HFFc6 (cell line): ENCODE measurements at places on chromosomes 4 and X. TPM values are rescaled to one million over a fixed set of nuclear protein-coding genes. Genes with fewer than 3 reads are reported as not detected.

GRCh38 chr4:61500883-61501282, 300.8 kb downstream of the ADGRL3 start:
- H3K4me1 ChIP-seq, result no peaks in the 10 kb centered on the region
- no peaks in the 10 kb centered on the region for H3K36me3 ChIP-seq
- no peak overlapping the region for H3K27ac ChIP-seq
- DNase-seq, result no peak
- no peaks in the 10 kb centered on the region for H3K27me3 ChIP-seq

DNA sequence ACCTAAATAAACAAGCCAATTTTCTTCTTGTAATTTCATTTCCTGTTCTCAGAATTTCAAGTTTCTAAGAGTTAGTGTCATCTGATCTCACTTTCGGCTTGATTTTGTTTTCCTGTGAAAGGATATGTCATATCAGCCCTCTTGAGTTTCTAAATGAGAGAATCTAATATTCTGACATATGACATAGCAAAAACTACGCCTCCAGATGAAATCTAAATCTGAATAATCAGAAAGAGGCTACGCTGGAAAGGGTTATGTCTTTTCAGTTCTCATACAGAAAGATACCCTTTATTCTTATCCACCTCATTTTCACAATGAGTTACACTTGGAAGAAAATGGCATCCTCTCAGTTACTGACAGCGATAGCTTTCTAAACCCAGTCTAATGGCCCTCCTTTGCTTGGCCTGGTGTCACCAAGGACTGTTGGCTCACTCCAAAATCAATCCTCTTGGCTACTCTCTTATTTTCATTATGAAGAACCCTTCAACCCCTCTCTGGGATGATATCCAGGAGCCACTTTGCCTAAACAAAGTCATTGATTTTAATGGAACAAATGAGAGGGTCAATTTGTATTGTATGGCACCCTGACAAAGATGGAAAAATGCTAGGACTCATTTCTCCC, 65.6 kb downstream of the ASB9 start:
- H3K4me3 ChIP-seq, result no peak overlapping the region
- H3K27me3 ChIP-seq, result peaks cover 6% of the 10 kb centered on the region; the same call in 1 of the 2 replicates
- no peak for DNase-seq
- peaks cover 13% of the 10 kb centered on the region for H3K4me1 ChIP-seq
- H3K27ac ChIP-seq, result no peak overlapping the region

- H3K4me3 ChIP-seq, result no peak overlapping the region
- H3K27ac ChIP-seq, result no peak overlapping the region
- no peak for DNase-seq
- no peaks in the 10 kb centered on the region for H3K36me3 ChIP-seq
These were observed 3.4 kb downstream of the GRID2 start for GRCh38 chr4:92307181-92307580.

- H3K4me3 ChIP-seq, result no peak overlapping the region; the same call in 1 of the 2 replicates
- H3K27ac ChIP-seq, result peak overlapping the region; percentile 49; the same call in 1 of the 2 replicates
- H3K4me1 ChIP-seq, result peaks cover 27% of the 10 kb centered on the region
- DNase-seq, result peak; percentile 58
- H3K27me3 ChIP-seq, result peaks cover 1% of the 10 kb centered on the region
- peaks cover 4% of the 10 kb centered on the region for H3K36me3 ChIP-seq
These were observed 32.4 kb upstream of the BCOR start for GRCh38 chrX:40130207-40130606.

GRCh38 chrX:14491689-14492088, 37.6 kb upstream of the GLRA2 start:
- H3K36me3 ChIP-seq, result no peaks in the 10 kb centered on the region
- no peaks in the 10 kb centered on the region for H3K27me3 ChIP-seq
- no peak for DNase-seq
- H3K27ac ChIP-seq, result no peak overlapping the region

DNA sequence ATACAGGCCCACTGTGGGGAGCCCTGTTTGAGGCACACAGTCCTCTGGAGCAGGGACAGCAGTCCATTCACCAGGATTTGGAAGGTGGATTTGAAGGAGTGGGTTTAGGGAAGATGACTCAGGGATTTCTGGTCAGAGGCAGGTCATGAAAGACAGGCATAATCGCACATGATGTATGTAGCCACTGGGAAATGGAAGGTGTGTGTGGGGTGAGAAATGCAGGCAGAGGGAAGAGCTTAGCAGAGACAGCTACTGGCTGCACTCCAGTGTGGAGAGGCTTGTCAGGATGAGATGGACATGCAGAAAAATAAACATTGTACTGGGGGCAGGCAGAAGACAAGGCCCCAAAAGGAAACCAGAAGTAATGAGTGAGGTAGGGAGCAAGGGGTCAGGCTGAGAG, 85.2 kb upstream of the STS start:
- no peaks in the 10 kb centered on the region; the same call in 1 of the 2 replicates for H3K27me3 ChIP-seq
- H3K4me1 ChIP-seq, result peaks cover 8% of the 10 kb centered on the region
- H3K27ac ChIP-seq, result no peak overlapping the region
- DNase-seq, result no peak
- no peak overlapping the region for H3K4me3 ChIP-seq

DTHD1 gene
- total RNA-seq, result not detected in 3 replicates

SLC26A1 gene
- total RNA-seq, result 0.59 TPM in 1 of 3 replicates, not detected in the others

TLR1 gene
- total RNA-seq, result not detected in 3 replicates

GRCh38 chrX:154329294-154329693, 33.7 kb downstream of the TKTL1 start:
- H3K36me3 ChIP-seq, result no peaks in the 10 kb centered on the region
- DNase-seq, result no peak
- no peak overlapping the region for H3K27ac ChIP-seq
- no peak overlapping the region for H3K4me3 ChIP-seq

GRCh38 chrX:39519030-39519488, 578.7 kb downstream of the BCOR start:
- H3K36me3 ChIP-seq, result no peaks in the 10 kb centered on the region
- no peak overlapping the region for H3K4me3 ChIP-seq
- H3K27ac ChIP-seq, result no peak overlapping the region
- DNase-seq, result no peak
